ENCODE measurements at places on chromosomes 4 and X.
A peak's percentile ranks its signal among the peaks of the same experiment; 100 is the strongest.

- no peak for DNase-seq
Measured at GRCh38 chr4:118772081-118772766, 63.7 kb downstream of the SEC24D start.

DNA sequence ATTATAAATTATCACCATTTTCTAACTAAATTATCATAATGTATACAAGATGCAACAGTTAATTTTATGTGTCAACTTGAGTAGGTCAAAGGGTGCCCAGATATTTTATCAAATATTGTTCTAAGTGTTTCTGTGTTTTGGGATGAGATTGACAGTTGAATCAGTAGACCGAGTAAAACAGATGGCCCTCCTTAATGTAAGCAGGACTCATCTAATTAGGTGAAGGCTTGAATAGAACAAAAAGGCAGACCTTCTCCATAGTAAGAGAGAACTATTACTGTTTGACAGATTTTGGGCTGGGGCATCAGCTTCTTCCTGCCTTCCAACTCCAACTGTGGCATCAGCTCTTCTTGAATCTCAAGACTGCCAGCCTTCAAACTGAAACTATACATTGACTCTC lies 185.8 kb downstream of the TRAM1L1 start:
- DNase-seq: no peak

GRCh38 chrX:132037479-132037993 lies 14.4 kb downstream of the STK26 start:
- no peak for DNase-seq

DNA sequence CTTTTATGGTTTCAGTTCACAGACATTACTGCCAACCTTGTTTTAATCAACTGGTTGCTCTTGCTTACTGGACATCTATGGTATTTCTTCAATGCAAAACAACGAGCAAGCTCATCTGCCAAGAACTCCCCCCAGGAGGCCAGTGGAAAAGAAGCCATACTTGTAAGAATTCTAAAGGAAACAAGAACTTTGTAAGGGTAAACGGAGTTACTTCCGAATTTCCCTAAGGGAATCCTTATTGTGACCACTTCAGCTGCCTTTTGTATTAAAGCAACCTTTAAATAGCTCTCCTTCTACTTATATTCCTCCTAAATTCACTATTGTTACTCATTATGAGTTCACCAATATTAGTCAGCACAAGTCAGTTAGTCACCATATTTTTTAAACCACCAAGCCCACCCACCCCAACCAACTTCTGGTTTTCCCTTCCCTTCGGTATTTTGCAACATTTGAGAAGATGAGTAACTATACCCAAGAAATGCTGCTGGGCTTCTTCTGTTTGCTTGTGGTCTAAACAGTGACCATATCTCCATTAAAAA lies 602.8 kb upstream of the DIPK2B start:
- peak; percentile 68 for DNase-seq

DNA sequence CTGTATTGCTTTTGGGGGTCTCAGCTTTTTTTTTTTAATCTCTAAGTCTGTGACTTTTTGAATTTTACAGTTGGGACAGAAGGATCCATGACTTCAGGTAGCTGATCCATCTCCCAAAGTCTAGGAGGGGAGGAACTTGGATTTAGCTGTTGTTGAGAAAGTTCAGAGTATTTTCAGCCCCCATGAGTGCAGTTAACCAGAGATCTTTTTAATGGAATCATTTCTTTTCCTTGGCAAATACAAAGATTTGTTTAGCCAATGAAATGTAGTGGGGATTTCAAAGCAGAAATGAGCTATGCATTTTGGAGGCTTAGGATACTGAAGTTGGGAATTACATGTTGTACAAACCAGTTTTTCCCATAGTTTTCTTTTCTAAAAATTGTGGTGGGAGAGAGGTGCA lies 18.1 kb downstream of the FNIP2 start:
- no peak for DNase-seq

DNA sequence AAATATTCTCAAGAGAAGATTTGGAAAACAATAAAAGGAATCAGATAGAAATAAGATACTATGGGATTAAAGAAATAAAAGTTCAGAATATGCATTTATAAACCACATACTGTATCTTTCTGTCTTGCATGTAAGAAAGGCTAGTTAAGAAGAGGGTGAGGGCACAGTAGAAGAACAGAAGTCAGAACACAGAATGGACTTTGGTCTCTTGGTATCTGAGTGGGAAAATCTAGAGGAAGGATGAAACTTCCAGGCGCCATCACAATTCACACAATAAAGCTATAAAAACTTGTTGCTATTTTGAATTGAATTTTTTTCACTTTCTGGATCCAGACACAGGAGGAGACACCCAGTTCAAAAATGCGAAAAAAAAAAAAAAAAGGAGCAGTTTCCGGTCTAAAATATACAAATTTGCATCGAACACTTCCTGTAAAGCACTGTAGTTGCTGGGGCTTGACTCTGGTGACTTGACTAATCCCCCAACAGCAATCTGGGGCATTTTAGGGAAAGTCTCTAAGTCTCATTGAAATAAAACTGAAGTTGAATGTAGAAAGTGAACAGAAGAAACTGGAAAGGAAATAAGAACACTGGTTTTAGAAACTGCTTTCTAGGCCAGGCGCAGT lies 8.1 kb upstream of the NAAA start:
- DNase-seq: no peak

Measured in T-helper 2 cell treated with Interferon-gamma antibody and Interleukin-4, amounts not matched to agents 5 μg/mL and 100 μg/mL, for 36 hours (primary cell).